ENCODE measurements at places on chromosomes 7 and 10.

DNA sequence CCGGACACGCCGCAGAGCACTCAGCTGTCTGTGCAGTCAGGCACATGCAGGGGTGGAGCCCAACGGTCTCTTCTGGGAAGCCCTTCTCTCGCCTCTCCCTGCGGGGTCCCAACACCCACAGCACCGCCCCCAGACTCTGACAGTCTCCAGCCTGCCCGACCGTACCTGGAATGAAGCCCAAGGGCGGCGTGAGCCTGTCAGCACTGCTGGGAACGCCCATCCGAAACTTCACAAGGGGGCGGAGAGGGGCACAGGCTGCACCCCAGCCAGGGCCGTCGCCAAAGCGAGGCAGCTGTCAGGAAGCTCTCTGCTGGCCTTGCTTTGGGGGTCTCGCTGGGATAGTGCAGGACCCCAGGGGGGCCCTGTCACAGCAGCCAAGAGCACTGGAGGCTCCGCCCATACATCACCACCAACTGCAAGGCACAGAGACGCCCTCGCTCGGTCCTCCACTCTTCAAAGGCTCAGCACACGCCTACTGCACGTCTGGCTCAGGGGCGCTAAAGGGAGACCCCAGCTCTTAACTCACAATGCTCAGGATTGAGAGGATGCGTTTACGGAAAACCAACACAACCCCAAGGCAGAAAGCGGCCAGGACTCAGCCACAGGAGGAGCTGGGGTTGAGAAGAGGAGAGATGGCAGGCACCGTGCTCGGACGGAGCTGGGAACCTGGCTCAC is 30.9 kb downstream of the MAD1L1 start:
- DNase-seq = no peak

GRCh38 chr7:128350708-128351295 is 7.1 kb upstream of the RBM28 start:
- no peak for DNase-seq

DNA sequence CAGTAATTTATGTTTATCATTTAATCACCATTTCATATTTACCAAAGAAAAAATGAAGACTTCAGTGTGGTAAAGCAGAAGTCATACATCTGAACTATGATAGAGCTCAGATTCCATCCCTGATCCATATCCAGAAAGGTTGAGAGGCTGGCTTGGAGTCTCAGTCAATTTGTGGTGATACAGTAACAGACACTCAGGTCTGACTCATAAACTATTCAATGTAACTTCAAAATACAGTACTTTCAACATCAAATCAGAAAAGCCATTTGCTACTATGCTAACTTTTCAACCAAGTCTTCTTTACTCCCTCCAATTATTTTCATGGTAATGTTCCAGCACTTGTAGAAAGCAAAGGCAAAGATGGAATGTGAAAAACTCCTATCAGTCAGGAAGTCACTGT is 190.4 kb downstream of the HDAC9 start:
- DNase-seq = no peak

DNA sequence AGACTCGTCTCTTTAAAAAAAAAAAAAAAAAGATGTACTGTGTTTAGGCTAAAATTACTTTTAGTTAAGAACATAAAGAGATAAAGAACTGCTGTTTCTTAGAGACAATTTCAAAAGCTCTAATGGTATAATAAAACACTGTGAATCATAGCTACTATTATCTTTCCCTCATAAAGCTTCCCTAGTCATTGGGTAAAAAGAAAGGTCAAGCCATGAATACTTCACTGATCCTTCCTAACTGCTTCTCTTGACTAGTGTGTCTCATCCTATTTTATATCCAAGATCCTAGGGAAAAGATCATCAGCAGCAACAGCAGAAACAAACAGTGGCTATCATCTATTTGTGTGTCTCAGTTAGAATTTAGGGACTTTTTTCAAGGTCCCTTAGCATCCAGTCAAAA is 10.5 kb downstream of the YME1L1 start:
- no peak for DNase-seq

DNA sequence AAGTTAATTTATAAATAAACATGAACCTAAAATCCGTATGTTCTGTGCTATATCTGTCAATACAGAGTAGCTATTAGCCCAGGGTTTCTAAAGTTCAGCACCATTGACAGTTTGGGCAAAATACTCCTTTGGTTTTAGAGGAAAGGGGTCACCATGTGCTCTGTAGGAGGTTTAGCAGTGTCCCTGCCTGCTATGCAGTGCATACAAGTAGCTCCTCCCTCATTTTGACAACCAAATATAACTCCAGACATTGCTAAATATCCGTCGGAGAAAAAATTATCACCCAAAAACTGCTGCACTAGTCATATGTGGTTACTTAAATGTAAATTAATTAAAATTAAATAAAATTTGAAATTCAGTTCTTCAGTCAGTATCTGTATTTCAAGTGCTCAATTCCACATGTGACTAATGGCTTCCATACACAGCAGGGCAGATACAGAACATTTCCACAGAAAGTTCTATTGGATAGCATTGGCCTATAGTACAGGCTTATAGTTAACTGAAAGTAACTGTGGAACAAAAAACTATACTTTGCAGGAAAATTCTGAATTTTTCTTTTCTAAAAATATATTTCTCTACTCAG is 6.4 kb downstream of the UPF2 start:
- no peak for DNase-seq

- no peak for DNase-seq
These were observed 94.6 kb upstream of the LRRC4 start for GRCh38 chr7:128125816-128126215.

DNA sequence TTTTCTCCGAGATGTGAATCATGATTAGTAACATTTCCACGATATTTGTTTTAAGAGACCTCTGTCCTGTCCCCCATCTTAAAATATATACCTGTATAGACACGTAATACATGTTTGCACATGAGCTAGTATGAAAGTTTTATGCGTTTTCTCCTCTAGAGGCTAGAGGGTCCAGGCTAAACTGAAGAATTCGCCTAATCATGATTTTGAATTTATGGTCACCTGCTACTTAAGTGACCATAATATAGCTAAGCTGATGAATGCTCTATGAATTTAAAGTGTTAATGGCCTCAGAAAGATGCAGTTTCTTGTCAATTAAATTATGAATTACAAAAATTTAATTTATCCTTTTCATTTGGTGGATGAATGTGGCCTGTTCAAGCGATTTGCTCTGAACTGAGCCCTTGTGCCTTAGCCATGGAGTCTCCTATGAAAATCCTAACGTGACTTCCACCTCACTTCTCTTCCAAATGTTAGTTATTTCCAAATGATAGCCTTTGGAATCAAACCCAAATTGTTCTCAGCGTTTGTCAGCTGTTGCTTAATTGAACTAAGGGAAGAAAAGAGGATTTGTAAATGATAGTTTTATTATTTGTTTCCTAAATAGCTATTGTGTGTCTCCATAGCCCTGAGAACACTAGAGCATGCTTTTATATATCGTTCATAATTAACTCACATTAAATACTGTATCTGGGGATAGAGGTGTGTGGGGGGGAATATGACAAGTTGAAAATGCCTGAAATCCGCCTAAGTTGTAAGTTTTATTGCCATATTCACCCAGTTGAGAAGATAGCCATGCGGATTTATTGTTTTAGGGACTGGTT is 2.3 kb downstream of the CELF2 start:
- DNase-seq = no peak

DNA sequence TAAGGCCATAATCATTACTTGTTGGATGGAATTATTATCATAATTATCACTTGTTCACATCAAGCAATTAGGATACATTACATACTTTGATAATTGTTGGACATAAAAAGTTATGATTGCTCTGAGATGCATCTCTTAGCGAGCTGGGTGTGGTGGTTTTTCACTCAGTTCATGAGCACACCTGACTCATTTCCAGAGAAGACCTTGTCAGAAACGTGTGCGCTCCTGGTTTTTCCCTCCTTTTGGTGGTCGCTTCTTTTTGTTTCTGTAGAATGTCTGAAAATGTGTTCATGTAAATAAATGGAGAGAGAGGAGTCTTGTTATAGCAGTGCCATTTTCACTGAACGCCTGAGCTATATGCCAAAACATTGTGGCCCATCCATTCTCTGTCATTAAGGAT is 141.3 kb downstream of the PAXIP1 start:
- DNase-seq = no peak

- no peak for DNase-seq
These were observed 19.4 kb downstream of the ENO4 start for GRCh38 chr10:116868722-116869121.

DNA sequence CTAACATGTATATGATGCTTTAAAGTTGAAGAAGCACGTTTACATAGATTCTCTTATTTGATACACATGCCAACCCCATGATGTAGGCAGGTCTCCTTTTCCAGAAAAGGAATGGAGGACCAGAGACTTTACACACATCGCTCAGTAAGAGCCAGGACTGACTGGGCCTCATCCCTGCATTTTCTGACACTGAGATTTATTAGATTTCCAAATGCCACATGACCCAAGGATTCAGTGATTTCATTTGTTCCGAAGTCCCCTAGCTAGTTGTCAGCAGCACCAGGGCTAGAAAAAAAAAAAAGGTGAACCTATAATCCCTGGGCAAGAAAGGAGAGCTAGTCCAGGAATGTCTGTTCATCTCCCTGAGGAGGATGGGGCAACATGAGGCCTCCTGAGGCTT is 143.3 kb upstream of the AGK start:
- DNase-seq = no peak
